ENCODE measurements at places on chromosomes 1 and 21.

GRCh38 chr1:109793486-109794318 lies 30.0 kb upstream of the EPS8L3 start:
- peak; percentile 26 for DNase-seq

DNA sequence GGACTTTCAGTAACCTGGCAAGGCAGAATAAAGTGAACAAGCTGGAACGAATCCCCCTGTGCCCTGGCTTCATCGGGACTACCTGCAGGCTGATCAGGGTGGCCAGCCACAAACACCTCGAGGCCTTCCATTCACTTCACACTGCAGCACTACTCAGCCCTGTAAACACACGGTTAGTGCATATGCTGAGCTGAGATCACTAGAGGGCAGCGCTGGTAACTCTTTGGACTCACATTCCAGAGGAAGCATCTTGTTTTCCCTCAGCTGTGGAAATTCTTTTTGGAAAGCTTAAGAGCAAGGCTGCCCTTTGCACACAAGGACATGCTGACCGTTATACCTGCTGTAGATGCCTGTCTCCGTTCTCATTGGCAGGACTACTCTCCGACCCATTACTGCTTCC lies 32.1 kb downstream of the PCSK9 start:
- no peak for DNase-seq

DNA sequence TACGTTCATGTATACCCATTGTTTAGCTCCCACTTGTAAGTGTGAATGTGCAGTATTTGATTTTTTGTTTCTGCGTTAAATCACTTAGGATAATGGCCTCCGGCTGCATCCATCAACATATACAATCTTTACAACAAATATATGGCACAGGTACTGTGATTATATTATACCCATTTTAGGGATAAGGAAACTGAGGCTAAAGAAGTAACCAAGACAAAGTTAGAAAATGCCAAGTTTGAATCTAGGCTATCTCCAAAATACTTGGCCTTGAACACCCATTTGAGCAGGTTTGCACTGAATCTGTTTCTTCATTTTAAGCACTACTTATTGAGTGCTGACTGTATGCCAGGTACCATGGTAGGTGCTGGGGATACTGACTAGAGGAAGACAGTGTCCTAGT lies 149.6 kb downstream of the PBX1 start:
- no peak for DNase-seq

- no peak for DNase-seq
Measured at GRCh38 chr1:231369282-231369681, 31.2 kb downstream of the SPRTN start.

- DNase-seq = no peak
Measured at GRCh38 chr1:245572709-245573108, 417.9 kb downstream of the KIF26B start.

GRCh38 chr1:67138813-67139499 lies 4.2 kb upstream of the C1orf141 start:
- no peak for DNase-seq

DNA sequence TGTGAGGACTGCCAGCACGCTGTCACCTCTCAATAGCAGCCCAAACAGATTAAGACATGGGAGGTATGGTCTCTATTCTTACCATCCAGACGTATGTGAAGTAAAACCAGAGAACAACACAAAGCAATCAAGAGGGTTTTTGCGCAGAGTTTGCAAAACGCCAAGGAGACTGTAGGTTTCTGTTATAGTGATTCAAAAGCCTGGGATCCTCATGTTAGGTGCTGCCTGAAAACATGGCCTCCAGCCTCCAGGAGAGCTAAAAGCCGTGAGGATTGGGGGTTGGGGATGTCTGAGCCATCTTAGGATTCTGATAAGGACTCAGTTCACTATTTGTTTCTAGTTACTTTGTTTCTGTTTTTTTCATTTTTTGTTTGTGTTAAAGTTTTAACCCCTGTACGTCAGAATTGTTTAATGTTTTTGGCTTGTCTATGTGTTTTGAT lies 4.2 kb upstream of the CCT8 start:
- DNase-seq = no peak

GRCh38 chr1:113123737-113124136 lies 50.7 kb downstream of the LRIG2 start:
- DNase-seq = no peak

DNA sequence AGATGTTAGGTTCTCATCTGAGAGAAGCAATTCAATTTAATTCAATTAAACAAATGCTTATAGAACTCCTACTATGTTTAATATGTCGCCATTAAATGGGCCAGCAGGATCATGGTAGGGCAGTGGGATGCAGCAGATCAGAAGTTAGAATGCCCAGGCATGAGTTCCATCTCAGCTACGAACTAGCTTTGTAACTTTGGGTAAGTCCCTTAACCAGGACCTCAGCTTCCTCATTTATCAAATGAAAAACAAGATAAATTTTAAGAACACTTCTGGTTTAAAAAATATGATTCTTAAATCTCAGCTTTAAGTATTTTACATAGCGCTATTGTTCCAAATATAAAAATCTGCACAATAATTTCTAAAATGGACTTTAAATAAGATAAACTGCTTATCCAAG lies 67.5 kb upstream of the GFI1 start:
- no peak for DNase-seq

GRCh38 chr21:44459712-44460440 lies 4.6 kb downstream of the LRRC3 start:
- no peak for DNase-seq

GRCh38 chr1:151805066-151805820 lies at the start of gene LINGO4:
Gene LINGO4 (minus strand): TSS chr1:151805419. CDS start chr1:151802704, 2,715 bp downstream.
- DNase-seq = no peak

GRCh38 chr1:226033582-226033981 lies 28.9 kb upstream of the H3-3A start:
- DNase-seq = no peak

- DNase-seq = no peak
Measured at GRCh38 chr1:147768582-147768981, 8.2 kb upstream of the GJA5 start.

- DNase-seq = no peak
Measured at GRCh38 chr1:67192902-67193301, 26.6 kb downstream of the IL23R start.

DNA sequence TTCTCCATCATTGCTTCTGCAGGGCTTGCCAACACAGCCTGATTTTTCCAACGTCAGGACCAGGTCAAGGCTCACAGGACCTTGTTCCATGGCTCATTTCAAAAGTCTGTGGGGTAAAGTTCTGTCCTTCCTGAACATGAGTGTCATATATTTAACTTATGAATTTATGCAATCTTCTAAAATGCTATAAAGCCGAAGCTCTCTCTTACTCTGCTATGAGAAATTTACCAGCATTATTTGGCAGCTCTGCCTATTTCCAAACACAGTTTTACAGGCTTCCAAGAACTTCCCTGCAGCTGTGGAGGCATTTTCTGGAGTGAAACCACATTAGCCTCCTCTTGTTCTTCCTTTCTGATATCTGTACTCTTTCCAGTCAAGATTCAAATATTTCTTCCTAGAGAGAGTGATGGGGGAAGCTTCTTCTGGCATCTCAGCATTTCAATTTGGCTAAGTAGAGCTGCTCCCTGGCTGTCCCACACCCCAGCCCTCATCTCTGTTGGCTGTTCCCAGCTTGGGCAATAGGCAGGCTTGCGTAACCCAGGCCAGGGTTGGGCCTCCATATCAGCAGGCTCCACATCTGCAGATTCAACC lies 15.6 kb upstream of the HMGCS2 start:
- no peak for DNase-seq

GRCh38 chr1:83698644-83699043 lies 300.3 kb downstream of the TTLL7 start:
- no peak for DNase-seq

DNA sequence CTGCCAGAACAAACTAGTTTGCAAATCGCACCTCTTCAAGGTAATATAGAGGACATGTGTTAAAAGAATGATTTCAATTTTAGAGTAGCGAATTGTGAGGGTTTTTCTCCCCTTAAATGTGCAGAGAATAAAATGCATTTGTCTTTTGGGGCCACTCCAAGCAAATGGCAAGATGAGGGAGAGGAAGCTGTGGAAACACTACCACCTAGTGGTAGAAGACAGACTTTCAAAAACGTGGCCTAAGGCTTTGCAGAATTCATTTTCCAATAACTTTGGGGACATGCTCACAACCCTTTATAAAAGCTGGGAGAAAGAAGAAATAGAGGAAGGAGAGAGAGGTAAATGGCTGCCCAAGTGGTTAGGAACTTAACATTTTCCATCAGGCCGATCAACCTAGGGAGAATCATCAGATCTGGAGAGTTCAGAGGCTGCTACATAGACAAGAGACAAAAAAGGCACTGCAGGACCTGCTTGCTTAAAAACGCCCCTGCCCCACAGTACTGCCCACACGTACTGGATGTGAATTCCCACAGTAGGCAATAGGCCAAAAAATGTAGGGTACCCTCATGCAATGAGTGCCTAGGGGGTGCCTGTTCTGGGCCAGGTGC lies 15.7 kb upstream of the RCAN1 start:
- DNase-seq = no peak

- DNase-seq = no peak
Measured at GRCh38 chr21:42809577-42810475, 69.5 kb downstream of the WDR4 start.

GRCh38 chr1:156766298-156767100 lies 836 bp upstream of the PRCC start:
- no peak for DNase-seq

GRCh38 chr1:223248001-223248769 lies 105.1 kb upstream of the TLR5 start:
- no peak for DNase-seq

GRCh38 chr1:225999912-226000337 lies 782 bp upstream of the SDE2 start:
- DNase-seq = no peak

DNA sequence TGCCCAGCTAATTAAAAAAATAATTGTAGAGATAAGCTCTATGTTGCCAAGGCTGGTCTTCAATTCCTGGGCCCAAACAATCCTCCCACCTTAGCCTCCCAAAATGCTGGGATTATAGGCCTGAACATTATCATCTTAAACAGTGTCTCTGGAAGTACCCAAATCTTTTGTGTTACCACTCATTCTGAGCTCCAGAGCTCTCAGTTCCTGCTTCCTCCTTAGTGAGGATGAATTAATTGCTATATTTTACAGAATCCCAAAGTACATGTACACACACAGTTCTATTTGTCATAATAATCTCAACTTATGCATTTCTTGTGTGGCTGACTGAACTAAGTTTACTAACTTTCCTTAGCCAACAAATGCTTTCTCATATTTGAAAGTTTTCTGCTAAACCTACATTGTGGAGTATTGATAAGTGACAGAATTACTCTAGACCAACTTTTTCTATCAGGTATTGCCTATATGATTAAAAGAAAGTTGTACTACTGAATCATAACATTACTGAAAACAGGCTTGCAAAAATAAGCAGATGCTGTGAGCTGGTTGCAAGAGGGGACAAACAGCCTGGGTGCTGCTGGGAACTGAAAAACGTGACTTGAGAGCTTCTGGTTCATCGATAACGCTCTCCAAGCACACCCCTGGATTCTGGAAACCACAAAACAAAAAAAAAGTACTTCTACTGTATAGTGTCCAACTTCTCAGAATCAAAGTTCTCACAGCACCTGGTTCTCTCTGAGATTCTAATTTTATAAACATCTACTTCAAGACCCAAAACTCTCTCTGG lies 15.3 kb downstream of the VAV3 start:
- no peak for DNase-seq

DNA sequence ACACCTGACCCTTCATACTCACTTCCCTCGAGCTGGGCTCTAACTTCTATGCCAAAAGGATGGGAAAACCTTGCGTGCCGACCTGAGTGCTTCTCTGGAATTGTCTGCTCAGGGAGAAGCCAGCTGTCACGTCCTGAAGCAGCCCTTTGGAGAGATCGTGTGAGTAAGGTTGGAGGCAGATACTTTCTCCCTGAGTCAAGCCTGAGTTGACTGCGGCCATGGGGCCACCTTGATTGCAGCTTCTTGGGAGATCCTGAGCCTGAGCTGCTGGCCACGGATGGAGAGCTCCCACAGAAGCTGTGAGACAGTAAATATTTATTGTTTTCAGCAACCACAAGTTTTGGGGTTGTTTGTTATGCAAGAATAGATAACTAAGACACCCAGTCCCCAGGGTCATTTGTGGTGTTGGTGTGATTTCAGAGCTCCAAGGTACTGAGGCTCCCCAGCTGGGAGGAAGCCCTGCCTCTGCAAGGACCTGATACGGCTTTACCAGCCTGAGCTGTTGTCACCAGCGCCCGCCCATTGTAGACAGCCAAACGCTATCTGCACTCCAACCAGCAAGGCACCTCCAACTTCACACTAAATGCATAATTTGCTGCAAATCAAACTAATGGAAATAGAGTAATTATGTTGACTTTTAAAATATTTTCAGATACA lies 531.6 kb downstream of the PTPRU start:
- DNase-seq = no peak

- no peak for DNase-seq
Measured at GRCh38 chr1:178086294-178086693, 7.6 kb upstream of the RASAL2 start.

Measured in stimulated activated CD4-positive, alpha-beta T cell treated with anti-CD3 and anti-CD28 coated beads, Interleukin-4, amount 100 ng/mL, for 1 hour (primary cell).